ENCODE measurements at places on chromosomes 2 and 18.
A peak's percentile ranks its signal among the peaks of the same experiment; 100 is the strongest.

GRCh38 chr2:96267159-96267971 lies 1.3 kb downstream of the CIAO1 start:
- DNase-seq = no peak

- peak; percentile 96 for DNase-seq
These were observed 72.4 kb downstream of the ODC1 start for GRCh38 chr2:10375570-10376281.

DNA sequence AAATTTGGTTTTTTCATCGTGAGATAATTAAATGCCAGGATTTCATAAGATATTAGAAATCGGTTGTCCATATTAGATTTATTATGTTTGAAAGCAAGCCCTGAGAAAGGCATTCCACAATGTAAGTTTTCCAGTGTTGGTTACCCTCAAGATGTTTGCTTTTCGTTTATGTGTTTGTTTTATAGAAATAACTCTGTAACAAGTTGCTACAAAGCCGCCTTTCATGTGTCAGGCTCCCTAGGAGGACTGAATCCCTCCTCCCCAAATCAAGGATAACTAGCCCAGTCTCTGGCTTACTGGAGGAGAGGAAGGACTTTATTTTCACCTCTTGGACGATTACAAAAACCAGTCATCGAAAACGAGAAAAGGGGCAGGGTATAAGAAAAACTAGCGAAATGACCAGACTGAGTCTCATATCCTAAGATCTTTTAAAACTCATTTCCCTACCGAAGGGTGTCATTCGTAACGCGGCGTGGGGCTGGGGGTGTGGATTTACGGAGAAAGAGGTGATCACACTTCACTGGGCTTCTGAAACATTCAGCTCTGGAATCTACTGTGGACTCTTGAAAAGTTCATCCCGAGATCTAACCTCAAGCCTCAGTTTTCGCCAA lies 1.0 kb upstream of the PEX13 start:
- no peak for DNase-seq

DNA sequence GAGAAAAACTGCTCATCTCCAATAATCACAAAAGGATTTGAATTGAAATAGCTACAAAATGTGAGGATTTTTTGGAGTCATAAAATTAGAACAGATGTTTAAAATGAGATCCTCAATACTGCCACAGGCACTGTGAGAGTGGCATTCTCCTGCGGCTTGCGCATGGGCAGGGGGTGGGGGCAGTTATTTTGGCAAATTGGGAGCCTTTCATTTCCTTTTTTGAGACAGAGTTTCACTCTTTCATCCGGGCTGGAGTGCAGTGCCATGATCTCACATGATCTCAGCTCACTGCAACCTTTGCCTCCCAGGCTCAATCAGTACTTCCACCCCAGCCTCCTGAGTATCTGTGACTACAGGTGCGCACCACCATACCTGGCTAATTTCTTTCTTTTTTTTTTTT lies 42.4 kb downstream of the POMC start:
- DNase-seq = no peak

DNA sequence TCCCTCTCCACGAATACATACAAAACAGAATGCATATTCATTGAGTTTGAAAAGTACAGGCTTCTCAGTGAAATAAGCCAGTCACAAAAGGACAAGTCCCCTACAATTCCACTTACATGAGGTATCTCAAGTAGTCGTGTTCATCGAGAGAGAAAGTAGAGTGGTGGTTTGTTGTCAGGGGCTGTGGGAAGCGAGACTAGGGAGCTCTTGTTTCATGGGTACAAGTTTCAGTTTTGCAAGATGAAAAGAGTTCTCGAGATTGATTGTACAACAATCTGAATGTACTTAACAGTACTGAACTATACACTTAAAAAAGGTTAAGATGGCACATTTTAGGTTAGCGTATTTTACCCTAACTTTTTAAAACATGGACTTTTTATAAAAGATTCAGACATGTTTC lies 71.5 kb upstream of the TTC39C start:
- no peak for DNase-seq

DNA sequence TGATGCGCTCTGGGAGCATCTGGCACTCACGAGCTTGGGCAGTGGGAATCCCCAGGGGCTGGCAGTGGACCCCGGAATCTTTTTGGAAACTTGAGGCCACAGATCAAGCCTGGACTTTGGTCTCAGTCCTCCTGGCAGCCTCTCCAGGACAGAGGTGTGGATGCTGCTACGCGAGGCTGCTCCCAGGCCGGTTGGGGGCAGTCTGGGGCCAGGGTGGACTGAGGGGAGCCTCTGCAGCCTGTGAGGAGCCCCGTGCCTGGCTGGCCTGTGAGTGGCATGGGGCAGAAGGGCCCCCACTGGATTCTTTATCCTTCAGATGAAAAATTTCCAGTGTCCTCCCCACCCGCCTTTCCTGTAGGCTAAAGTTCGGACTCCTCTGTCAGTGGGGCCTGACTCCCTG lies 12.7 kb upstream of the DES start:
- no peak for DNase-seq

DNA sequence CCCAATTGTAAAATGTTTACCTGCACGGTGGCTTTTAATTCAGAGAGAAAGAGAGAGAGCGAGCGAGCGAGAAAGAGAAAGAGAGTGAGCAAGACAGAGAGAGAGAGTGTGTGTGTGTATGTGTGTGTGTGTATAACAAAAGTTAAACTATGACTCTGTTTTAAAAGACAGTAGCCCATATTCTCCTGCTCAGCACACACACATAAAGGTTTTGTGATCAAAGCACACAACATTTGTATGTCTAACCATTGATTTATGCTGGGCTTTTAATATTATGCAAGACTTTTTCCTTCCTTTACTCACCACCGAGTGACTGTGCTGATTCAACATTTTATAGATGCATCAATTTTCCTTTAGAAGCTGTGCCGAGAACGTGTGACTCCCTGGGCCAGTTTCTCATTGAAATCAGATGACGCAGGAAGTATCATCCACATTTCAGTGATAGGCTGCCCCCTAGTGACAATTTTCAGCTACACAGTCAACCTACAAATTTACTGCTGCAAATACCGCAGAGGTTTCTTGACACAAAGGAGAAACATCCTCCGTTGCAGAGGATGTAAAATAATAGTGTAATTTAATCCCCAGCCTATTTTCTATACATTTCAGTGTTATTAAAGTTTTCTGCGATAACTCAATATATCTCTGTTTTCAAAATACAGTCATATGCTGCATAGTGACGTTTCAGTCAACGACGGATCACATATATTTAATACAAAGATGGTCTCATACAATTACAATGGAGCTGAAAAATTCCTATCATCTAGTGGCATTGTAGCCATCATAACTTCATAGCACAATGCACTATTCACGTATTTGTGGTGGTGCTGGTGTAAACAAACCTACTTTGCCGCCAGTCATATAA lies 165.9 kb upstream of the TANK start:
- DNase-seq = peak; percentile 72

- no peak for DNase-seq
These were observed 95.0 kb upstream of the RIOK3 start for GRCh38 chr18:23357996-23358594.

- no peak for DNase-seq
These were observed 12.0 kb upstream of the TUBB6 start for GRCh38 chr18:12296087-12296403.

GRCh38 chr2:102737431-102737830 lies 24.4 kb upstream of the TMEM182 start:
- no peak for DNase-seq

DNA sequence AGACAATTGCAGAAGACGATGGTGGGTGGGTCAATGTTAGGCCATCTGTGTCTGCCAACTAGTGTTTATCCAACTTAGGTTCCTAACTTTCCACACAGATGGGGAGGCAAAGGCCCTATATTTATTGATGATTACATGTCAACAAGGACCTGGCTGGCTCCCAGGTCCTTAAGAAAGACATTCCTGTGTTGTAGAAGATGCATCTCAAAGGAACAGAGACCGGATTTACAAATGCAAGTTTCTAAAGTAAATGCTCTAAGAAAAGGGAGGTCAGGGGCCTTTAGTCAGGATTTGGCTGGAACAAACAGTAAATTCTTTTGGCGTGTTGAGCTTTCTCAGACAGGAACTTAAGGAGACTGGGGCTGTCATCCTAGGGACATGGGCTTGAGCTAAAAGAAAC lies 175.0 kb downstream of the SH3BP4 start:
- no peak for DNase-seq

GRCh38 chr2:200810998-200811332 lies 745 bp upstream of the BZW1 start:
- DNase-seq = no peak

DNA sequence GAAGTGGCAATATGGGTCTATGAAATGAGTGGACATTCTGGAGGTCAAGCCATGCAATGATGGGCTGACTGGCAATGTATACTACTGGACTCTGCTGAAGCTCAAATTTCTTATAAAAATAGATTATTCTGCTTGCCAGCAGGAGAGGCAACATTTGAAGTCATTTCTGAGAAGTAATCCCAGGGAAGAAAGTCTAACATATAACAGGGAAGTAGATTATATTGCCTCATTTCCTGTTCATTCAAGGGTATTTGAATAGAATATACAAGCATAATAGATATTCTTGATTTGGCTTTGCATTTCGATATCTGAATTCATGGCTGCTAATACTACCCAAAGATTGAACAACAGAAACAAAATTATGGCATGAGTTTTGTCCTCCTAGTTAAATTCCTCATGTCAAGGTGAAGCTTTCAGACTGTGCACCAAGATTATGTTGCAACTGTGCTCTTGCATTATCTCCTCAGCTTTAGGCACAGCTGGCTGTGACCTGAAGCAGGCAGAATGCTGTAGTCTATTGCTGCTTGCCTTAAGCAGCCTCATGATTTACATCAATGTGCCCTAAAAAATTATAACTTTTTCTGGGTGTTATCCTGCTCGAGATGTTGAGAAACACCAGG lies 13.3 kb upstream of the TMX3 start:
- DNase-seq = no peak

- DNase-seq = no peak
These were observed 266.5 kb downstream of the KLHL29 start for GRCh38 chr2:23651187-23652080.

- DNase-seq = peak; percentile 100
These were observed at the start of gene RAB1A for GRCh38 chr2:65129826-65130663. Gene RAB1A, minus strand, starts transcription at chr2:65130106. Its CDS starts 191 bp downstream, at chr2:65129915.

DNA sequence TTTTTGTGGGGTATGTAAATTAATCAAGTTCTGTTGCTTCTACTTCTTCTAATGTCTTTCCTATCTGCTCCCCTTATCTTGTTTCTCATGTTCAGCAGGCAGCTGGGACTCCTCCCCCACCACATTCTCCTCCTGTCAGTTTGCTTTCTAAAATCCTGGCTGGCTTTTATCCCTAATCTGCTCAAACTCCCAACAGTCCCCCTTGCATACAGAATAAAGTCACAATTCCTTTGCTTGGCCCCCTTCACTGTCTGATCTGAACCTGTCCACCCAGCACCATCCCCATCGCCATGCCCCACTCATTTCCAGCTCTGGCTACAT lies 2.2 kb downstream of the CFAP221 start:
- no peak for DNase-seq

GRCh38 chr18:32775628-32776027 lies 2.8 kb upstream of the KLHL14 start:
- DNase-seq = peak; percentile 35

- peak; percentile 14 for DNase-seq
These were observed 12.8 kb upstream of the IHH start for GRCh38 chr2:219073413-219074129.

DNA sequence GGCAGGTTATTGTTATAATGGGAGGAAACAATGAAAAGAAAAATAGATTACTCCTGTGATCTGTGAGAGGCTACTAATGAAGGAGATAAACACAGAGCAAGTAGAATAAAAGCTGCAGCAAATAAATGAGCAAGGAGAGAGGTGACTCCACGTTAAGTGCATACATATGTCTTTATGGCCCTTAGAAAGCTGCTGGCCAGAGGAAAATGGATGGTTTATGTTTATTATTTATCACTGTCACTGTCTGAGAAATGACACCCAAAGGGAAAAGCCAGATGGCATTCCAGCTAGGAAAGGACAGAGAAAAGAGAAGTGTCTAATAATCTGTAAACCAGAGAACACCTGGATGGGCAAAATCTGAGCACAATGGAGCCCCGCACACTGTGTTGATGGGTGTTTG lies 122.9 kb upstream of the DDX18 start:
- DNase-seq = peak; percentile 30

DNA sequence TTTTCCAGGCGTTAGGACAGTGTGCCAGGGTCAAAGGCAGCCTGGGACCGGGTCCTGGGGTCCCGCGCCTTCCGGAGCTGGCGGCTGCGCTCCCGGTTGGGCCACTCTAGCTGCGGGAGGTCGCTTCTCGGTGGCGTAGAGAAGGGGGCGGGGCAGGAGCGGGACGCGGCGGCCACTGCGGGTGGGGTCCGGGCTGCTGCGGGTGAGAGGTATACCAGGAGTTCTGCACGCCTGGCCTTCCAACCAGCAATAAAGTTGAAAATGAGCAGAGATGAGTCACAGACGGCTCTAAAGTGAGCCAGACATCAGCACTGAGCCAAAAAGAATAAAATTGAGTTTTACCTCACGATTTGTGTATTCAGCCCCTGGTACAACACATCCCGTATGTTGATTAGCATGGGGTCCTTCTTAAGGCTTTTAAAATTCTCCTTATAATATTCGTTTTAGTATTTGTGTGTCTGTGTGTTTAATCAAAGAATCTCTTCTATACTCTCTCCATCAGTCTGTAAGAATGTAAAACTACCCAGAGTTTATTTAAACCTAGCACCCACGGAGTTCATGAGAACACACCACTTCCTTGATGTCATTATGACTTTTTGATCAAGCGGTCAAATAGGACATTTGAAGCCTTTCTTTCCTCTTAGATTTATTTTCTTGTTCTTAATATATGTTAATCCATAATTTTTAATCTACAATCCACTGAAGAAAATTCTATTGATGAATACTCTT lies at the start of gene C1GALT1C1L:
Gene C1GALT1C1L, minus strand, starts transcription at position 108 of the 729 bp plus-strand sequence. Its CDS starts 107 bp downstream, at position 1.
- no peak for DNase-seq

- no peak for DNase-seq
These were observed 352.6 kb downstream of the SS18 start for GRCh38 chr18:25737710-25738311.

- DNase-seq = no peak
These were observed 137.6 kb downstream of the MYO1B start for GRCh38 chr2:191382801-191383200.

DNA sequence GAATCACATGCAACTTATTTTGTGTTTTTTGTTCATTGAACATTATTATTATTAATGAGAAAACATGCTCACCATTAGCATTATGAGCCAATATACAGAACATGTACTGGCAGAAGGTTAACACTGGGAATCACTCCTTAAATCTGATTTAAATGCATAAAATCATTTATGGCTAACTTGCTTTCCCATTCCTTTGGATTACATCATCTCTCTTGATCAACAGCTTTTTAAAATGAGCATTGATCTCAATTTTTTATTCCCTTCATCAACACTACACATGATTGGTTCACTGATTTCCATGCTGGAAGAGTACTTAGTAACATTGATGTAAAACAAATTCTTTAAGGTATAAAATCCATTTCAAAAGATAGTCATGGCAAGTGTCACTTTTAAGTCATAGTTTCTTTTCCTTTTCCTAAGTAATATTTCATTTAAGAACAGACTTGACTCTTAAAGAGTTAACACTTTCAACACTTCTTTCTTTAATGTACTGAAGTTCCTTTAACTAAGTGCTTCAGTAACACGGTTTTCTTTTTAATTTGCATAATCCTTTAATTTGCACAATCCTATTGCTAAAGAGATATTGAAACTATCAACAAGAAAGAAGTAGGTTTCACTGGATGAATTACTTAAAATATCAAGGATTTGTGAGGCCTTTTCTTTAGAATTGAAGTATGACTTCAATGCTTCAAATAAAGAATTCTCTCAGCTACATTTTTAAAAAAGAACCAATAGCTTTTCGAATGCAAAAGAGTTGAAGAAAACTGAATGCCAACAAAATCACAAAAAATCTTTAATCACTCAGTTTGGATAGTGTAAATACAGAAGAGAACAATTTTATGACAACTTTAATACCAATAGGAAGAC lies 24.9 kb upstream of the BUB1 start:
- no peak for DNase-seq
